Kidney epithelial cell (primary cell): ENCODE measurements at places on chromosomes 5 and 9. TPM values are rescaled to one million over a fixed set of nuclear protein-coding genes. Genes with fewer than 3 reads are reported as not detected.
A peak's percentile ranks its signal among the peaks of the same experiment; 100 is the strongest.

Gene OR1L8
- total RNA-seq, result 0.67 TPM in 1 of 2 replicates, not detected in the other

Gene LCP2
- total RNA-seq, result 0.07 and 0.13 TPM in 2 replicates

DNA sequence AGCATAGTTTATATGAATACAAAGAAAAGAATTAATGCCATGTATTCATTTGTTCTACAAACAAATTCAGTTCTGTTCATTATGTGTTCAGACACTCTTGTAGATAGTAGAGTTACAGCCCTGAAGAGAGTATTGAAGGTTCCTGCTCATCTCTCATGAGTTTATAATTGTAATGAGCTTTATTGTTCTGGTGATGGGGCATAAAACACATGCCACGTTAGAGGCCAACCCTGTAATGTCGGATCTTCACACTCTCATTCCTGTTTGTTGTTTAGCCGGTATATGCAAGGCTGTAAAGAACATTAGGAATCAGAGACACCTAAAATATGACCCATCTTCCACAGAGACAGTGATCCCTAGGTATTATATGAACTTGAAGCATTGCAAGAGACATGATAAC, 214.5 kb downstream of the VPS13A start:
- DNase-seq, result no peak

DNA sequence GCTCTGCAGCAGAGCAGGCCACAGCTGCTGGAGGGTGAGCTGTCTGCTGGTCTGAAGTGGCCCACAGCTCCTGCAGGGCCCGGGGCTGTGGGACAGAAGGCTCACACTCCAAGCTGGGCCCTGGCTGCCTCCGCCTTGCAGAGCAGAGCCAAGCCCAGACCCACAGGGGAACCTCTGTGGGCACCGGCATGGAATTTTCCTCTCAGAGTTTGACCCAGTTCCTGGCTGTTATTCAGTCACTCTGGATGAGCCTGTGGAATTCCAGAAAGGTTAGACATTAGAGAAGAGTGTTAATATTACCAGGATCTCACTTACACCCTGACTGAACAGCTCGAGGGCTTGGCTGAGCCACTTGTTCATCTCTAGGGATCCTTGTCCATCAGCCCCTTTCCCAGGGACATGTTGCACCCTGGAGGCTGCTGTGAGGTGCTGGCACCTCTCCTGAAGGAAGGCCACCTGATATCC, 17.5 kb downstream of the IL9 start:
- peak; percentile 14 for DNase-seq

- DNase-seq, result peak; percentile 87
Observed at GRCh38 chr9:91164724-91165520, 196.8 kb downstream of the AUH start.

GRCh38 chr5:59158165-59158564, 575.3 kb downstream of the RAB3C start:
- DNase-seq, result no peak

GRCh38 chr9:90724880-90725279, 76.7 kb upstream of the SYK start:
- DNase-seq, result no peak

GRCh38 chr5:165360784-165361542, 1855.5 kb downstream of the MAT2B start:
- no peak for DNase-seq

- no peak for DNase-seq
Observed at GRCh38 chr9:128102861-128103588, 24.5 kb downstream of the PTGES2 start.

- peak; percentile 18 for DNase-seq
Observed at GRCh38 chr5:159240301-159240870, 22.7 kb upstream of the UBLCP1 start.

DNA sequence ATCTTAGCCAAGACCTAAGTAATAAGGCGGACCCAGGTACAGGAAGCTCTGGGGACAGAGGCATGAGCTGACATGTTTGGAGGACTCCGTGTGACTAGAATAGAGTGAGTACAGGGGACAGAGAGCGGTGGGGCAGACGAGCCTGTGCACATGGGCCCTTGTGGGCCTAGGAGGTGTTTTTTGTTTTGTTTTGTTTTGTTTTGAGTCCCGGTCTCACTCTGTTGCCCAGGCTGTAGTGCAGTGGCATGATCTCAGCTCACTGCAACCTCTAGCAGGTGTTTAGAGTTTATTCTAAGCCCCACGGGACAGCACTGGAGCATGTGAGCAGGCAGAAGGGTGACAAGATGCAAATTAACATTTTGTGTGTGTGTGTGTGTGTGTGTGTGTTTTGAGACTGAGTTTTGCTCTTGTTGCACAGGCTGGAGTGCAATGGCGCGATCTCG, 3.1 kb upstream of the EEIG1 start:
- DNase-seq, result no peak

GRCh38 chr5:5551499-5551898, 129.0 kb downstream of the ICE1 start:
- no peak for DNase-seq

GRCh38 chr5:112004867-112005622, 248.1 kb upstream of the NREP start:
- DNase-seq, result no peak

- DNase-seq, result peak; percentile 21
Observed at GRCh38 chr5:171272996-171273970, 35.8 kb upstream of the TLX3 start.

GRCh38 chr9:24210641-24211040, 335.1 kb downstream of the IZUMO3 start:
- no peak for DNase-seq

DNA sequence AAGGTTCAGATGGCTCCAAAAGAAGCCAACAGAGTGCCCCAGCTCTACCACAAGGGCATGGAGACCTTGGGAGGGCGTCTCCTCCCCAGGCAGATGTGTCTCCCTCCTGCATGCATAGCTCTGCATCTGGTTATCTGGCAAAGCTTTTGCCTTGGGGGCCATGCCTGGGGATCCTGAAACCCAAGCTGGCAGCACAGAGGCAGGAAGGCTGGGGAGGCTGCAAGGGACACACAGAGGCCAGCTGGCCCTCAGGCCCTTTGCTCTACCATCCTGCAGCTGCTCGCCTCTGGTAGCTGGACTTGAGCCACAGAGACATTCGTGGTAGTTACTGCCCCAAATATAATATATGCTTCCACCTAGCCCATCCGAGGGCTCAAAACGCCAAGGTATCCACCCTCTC, 3.9 kb downstream of the SEPTIN8 start:
- no peak for DNase-seq

DNA sequence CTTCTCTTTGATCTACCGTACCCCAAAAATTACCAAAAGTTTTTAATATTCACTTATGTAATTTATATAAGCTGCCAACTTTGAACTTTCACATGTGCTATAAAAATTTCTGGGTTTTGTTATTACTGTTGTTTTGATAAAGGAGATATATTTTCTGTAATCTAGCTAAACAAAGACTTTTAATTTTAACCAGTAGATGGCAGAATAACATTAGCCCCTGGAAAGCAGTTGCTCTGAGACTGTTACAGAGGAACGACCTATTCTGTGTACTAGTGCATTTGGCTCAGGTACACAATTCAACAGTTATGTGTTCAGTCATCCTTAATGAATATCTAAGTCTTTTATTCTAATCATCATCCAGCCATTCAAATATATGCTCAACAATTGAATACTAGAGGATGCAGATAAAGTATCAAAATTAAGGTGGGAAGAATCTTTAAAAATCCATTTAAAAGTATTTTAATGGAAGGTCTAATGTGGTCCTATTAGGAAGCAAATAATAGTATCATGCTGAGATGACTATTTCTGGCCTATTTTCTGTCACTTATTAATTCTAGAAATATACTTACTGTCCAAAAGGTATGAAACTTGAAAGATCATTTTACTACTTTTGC, 8.6 kb downstream of the KLHL9 start:
- DNase-seq, result peak; percentile 21

DNA sequence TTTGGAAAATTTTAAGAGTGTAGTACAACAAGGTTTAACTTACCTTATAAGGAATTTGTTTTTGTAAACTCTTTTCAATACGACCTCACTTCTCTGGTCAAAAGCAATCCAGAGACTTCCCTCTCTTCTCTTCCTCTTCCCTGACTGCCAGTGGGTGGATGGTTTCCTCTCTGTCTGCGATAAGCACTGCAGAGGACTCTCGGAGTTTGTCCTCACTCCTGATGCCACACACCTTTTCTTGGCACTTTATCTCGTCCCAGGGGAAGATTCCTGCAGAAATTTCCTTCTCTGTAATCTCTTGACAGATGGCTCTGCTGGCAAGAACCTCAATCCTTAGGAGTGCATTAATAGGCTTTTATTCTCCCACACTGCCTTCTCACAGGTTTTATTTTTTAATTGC, 641.6 kb downstream of the NR2F1-AS1 start:
- no peak for DNase-seq

- no peak for DNase-seq
Observed at GRCh38 chr5:164597293-164597900, 1092.0 kb downstream of the MAT2B start.

- DNase-seq, result no peak
Observed at GRCh38 chr5:111463311-111463710, 49.0 kb downstream of the STARD4 start.

GRCh38 chr5:143781993-143782520, 29.9 kb upstream of the HMHB1 start:
- DNase-seq, result no peak
